Stimulated activated CD4-positive, alpha-beta T cell treated with anti-CD3 and anti-CD28 coated beads, Interleukin-4, amount 100 ng/mL, for 1 hour (primary cell): ENCODE measurements at places on chromosomes 2 and 18.

- DNase-seq = no peak
These were observed 190.9 kb downstream of the TFCP2L1 start for GRCh38 chr2:121094101-121094500.

DNA sequence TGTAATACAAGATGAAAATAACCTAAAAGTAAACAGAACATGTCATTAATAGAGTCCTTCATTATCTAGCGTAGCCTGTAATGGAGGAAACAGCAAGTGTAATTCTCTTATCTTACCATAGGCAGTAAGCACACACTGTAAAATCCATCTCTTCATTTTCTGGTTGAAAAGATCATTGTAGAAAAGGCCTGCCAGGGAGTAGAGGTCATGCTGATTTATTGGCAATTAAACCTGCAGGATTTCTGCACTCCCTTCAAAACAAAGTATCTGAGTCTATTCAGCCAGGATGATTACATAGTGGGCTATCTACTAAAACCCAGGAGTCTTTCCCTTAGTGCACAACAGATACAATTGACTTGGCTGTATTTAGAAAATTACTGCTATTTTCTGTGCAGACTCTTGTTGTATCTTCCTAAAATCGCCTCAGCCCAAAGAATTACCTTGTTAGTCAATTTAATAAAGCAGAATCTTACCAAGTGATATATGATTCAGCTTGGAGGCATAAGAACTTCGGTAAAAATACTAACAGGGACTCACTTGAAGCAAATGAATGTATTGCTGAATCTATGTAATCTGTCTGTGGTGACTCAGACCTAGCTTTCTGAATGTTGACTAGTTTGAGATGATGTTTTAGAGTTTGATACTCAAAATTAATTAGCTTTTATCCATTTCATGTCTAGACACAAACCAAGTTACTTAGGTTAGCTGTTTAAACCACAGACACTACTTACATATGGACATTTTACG is 250.4 kb upstream of the STON1 start:
- no peak for DNase-seq

DNA sequence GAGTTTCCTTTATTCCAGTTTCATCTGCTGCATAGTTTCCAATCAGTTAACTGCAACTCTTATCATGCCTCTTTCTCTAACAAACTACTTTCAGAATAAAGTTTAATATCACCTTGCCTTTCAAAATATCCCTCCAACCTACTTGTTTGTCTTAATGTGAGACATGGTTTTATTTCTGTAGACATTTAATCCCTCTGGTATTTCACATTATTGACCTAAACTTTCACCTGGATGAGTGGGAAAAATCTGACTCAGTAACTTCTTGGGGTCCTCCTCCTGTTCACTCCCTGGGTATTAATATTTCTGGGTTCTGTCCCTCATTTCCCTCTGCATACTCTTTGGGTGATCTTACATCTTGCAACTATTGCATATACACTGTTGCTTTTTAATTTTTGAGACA is 27.9 kb downstream of the MSH6 start:
- DNase-seq = no peak

- DNase-seq = no peak
These were observed 115.7 kb upstream of the COPS8 start for GRCh38 chr2:236969767-236970655.

DNA sequence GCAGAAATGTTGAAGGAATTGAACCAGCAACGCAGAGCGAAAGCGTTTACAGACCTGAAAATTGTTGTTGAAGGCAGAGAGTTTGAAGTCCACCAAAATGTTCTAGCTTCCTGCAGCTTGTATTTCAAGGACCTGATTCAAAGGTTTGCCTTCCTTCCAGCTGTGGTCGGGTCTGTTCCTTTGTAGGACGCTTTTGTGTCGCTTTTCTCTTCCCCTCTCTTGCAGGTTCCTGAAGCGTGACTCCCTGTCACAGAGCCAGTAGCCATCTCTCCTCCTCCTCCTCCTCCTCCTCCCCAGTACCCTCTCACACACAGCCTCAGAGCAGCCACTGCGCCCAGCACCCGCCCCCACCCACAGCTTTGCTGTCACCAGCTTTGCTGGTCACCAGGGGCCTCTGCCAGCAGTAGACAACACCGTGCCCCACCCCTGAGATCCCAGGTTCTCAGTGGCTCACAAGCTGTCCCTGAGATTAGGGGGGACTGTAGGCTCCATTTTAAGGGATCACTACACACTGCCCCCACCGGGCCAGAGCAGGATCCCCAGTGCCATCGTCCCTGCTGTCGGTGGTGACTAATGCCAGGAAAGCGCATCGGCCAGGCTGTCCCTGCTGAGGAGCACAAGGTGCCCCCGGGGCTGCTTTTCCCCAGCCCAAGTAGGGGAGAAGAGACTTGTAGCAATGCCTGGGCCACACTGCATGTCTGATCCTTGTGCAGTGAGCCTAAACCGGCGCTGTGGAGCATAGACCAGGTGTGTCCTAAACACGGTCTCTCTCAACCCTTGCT is 242.3 kb downstream of the ATAD2B start:
- no peak for DNase-seq

GRCh38 chr2:41923156-41923786 is 124.5 kb upstream of the PKDCC start:
- no peak for DNase-seq

GRCh38 chr2:191064590-191064989 is 50.6 kb upstream of the STAT1 start:
- DNase-seq = no peak
